A549 treated with CORT108297 at 1 μM for 4 hours (cell line): ENCODE measurements at places on chromosomes 1 and 21. TPM values are rescaled to one million over a fixed set of nuclear protein-coding genes. Genes with fewer than 3 reads are reported as not detected.

The ITGB2 gene
- 0.55 to 0.77 TPM (median 0.66 TPM) in 5 replicates for total RNA-seq

The BEND5 gene
- not detected in 5 replicates for total RNA-seq

The CCDC27 gene
- total RNA-seq, result not detected in 5 replicates

The S100A9 gene
- total RNA-seq, result 0.36 to 1.1 TPM (median 0.50 TPM) in 5 replicates

The C4BPA gene
- total RNA-seq, result 0.37 to 1.0 TPM (median 0.72 TPM) in 5 replicates

The TINAGL1 gene
- 0.45 to 0.92 TPM (median 0.72 TPM) in 5 replicates for total RNA-seq

The MYBPHL gene
- 0.37 TPM in 1 of 5 replicates, not detected in the others for total RNA-seq

The FCRL1 gene
- total RNA-seq, result not detected in 5 replicates

The OLIG2 gene
- total RNA-seq, result not detected in 5 replicates

The TOR1AIP1 gene
- total RNA-seq, result 29.2 to 37.1 TPM (median 29.8 TPM) in 5 replicates

The GJA9 gene
- total RNA-seq, result not detected in 5 replicates

The THEM5 gene
- total RNA-seq, result not detected in 5 replicates

The RXFP4 gene
- total RNA-seq, result 0.07 TPM in 1 of 5 replicates, not detected in the others

The GBP7 gene
- total RNA-seq, result not detected in 5 replicates

The DDAH1 gene
- total RNA-seq, result 5.3 to 7.5 TPM (median 6.6 TPM) in 5 replicates

The PROX1 gene
- 0.03 to 0.12 TPM (median 0.03 TPM) in 5 replicates for total RNA-seq

The TAS1R1 gene
- not detected in 5 replicates for total RNA-seq

The KIF14 gene
- total RNA-seq, result 7.8 to 12.7 TPM (median 10.9 TPM) in 5 replicates

The GSTM5 gene
- total RNA-seq, result not detected in 5 replicates
